Testis (tissue), 5 donors: ENCODE measurements at places on chromosomes 2 and 18. TPM values are rescaled to one million over a fixed set of nuclear protein-coding genes. Genes with fewer than 3 reads are reported as not detected.

CACNB4 gene
- 83.8 TPM for total RNA-seq

PLCL1 gene
- total RNA-seq, result 2.4 TPM

NR4A2 gene
- 3.2 TPM for total RNA-seq

STPG4 gene
- 8.5 TPM for total RNA-seq

PASK gene
- 54.0 TPM for total RNA-seq

ZAP70 gene
- total RNA-seq, result 6.4 TPM

ST6GAL2 gene
- 83.8 TPM for total RNA-seq

MYL1 gene
- not detected for total RNA-seq

GRCh38 chr2:151728804-151729414 lies 5.4 kb downstream of the NEB start:
- DNase-seq, result no peak

DNA sequence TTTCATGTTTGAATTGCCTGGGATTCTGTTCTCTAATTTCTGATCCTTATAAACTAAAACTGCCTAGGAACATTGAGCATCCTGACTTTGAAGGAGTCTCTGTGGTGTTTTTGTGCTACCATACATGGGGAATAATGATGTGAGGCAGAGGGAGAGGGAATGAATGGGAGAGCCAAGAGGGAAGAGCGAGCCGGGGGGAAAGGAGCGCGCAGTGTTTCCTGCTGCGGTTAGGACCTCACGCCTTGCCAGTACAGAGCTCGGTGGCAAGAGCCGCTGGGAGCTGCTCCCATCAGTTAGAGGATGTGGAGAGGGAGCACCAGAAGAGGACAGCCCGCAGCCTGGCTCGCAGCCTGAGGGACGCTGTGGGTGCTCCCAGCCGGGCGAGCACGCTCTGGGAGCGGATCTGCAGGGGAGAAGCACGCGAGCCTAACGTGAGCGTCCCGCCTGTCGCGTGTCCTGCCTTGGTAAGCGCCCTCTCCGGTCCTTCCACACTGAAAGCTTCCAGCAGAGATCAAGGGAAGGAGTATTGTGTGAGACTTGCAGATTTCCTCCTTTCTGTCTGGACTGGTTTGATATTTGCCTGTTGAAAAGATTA lies 114.7 kb downstream of the FAM210A start:
- DNase-seq, result peak; percentile 48

DNA sequence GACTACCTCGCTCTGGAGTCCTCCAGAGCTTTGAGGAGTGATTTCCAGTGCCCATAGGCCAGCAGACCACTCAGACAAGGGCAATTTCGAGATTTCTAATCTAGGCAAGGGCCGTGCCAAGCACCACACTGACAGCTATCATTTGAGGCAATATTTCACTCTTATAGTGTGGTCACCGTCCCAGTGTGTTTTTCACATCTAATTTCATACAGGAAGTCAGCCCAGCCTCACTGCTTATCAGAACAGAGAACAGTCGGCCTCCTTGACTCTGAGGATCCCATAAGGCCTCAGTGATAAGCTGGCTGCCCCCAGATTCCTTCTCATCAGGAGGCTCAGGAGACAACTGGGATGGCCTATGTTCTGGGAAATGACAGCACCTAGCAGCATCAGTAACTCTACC lies 581 bp downstream of the CAPN14 start:
- no peak for DNase-seq

- DNase-seq, result no peak
These were observed 163.7 kb downstream of the PTGR3 start for GRCh38 chr18:75045272-75045671.

DNA sequence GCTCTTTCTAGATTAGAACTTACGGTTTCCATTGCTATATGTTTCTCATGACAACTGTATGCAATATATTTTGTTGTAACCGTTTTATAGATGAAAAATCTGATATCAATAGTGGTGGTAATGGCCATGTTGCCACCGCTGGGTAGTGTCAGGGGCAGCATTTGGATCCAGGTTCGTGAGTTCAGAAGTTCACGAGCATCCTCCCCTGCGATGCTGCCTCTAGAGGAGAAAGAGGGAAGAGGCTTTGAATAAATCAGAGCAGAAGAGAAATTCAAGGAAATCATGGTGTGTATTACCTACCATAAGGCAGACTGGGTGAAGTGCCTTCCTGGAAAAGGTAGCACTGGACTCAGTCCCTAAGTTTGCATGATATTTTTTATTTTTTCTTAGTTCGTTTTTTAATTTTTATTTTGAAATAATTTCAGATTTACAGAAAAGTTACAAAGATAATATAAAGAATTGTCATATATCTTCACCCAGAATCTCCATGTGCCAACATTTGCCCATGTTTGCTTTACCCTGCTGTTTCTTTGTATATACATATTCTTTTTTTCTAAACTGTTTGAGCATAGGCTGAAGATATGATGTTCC lies 3.3 kb upstream of the ZBTB7C start:
- DNase-seq, result peak; percentile 49

DNA sequence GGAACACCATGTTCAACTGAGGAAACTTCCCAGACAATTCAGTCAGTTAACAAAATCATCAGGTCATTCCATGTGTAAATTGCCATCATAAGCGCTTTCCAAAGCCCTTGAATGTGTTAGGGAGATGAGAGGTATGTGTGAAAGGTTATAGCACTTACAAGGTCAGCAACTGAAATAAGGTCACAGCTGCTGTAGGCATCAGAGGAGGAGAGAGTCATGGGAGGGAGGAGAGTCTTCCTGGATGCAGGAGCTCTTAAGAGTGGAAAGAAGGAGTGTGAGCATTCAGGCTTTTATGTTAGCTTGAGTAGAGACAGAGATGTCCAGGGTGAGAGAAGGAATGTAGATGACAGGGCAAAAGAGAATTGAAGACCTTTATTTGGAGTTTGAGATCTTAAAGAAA lies 67.0 kb downstream of the CAB39 start:
- DNase-seq, result no peak

GRCh38 chr2:189673661-189674373 lies 653 bp upstream of the ANKAR start:
- no peak for DNase-seq

- DNase-seq, result no peak
These were observed 257.2 kb downstream of the SRBD1 start for GRCh38 chr2:45353879-45354278.

DNA sequence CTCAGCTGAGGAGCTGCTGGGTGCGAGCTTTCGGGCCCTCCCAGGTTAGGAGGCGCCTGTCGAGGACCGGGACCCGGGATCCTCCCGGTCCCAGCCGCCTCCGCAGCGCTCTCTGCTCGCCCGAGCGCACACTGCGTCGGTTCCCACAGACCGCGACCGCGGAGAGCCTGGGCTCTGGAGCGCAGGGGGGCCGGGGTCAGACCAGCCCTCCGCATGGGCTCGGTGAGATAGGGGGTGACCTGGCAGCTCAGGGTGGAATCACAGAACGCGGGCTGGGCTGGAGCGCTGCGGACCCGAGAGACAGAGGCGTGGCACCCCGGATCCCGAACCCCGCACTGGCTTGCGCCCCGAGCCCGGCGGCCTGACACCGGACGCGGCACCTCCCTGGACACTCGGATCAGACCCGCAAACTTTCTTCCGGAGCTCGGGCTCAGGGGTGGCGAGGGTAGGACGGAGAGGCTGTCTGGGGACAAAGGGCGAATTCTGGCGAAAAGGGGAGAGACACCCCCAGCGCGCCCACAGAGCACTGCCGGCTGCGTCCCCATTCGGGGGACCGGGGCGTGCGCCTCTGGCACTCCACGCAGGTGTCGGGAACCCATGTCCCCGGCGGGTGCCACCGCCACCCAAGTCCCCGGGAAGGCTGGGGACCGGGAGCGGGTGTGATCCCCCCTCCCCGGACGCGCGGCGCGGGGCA lies 612 bp downstream of the DIPK1C start:
- DNase-seq, result peak; percentile 22

DNA sequence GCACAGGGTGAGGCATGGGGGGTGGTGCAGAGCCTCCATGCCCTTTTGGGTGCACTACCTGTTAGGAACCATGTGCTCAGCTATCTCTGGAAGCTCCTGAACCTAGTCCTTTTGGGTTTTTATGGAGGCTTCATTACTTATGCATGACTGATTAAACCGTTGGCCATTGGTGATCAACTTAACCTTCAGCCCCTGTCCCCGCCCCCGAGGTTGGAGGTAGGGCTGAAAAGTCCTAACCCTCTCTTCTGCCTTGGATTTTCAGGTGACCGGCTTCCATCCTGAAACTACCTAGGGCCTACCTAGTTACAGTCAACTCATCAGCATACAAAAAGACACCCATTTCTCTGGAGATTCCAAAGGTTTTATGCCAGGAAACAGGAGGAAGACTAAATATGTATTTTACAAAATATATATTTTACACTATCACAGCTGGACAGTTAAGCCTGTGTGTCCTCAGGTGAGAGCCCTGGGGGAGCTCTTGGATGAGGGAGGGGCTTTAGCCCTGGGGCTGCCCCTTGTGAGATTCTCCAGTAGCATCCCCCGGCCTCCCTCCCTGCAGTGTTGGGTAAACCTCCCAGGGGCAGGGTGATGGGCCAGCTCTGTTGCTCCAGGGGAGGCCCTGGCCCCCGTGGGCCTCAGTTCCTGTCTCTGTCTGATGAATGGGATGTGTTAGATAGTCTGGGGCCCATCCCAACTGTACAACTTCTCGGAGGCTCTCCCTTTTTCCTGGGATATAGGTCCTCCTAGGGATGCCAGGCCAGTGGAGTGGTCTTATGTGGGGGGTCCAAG lies 24.1 kb downstream of the GLI2 start:
- no peak for DNase-seq

- DNase-seq, result peak; percentile 52
These were observed 518 bp upstream of the NFU1 start for GRCh38 chr2:69437751-69438154.

DNA sequence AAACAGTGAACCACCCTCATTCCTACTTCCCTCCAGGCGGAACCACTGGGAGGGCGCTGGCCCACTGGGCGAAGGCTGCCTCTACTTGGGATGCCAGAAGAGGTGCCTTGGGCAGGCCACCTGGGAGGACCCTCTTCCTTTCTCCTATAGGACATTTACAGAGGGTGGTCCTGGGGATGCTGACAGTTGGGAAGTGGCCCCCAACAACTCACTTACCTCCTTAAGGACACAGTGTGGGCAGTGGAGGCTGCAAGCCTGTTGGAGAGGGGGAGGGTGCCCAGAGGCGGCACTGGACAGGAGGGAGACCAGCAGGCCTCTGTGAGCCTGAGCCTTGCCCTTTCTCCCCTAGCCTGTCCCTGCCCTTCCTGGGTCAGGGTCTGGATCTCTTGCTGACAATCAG lies 346.4 kb upstream of the HS6ST1 start:
- no peak for DNase-seq

- DNase-seq, result no peak
These were observed 169.1 kb downstream of the ATAD2B start for GRCh38 chr2:23757686-23758433.

- no peak for DNase-seq
These were observed 45.6 kb downstream of the LPIN2 start for GRCh38 chr18:2967357-2967756.

DNA sequence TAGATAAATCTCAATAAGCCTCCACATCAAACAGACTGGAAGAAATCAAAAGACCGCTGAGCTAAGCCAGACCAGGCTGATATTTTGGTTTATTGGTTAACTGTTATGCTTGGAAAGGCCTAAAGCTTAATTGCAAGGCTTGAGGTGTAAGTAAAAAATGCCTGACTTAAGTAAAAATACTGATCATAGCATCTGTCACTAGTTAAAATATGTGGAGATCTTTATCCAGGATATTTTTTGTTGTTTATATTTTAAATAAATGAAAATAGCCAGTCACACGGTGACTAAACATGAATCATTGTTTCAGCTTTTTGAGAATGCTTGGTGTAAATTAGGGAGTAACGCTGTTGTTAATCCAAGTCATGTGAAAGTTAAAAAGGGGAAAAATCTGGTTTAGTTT lies 127.9 kb downstream of the THADA start:
- no peak for DNase-seq

DNA sequence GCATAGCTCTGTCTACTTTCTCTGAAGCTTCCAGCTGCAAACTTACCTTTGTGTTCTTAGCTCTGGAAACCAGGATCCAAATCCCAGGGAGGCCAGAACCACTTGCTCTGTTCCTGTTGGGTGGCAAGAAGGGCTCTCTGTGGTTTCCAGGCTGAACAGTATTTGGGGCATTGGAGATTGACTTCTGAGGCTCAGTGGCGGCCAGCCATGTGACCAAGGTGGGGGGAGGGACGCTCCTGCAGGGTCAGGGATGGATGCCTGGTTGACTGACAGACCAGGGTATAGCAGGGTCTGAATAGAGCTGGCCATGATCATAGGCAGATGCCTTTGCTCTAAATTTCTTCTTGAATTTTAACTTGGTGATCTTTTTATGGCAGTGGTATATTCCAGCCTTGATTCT lies 15.1 kb downstream of the SLC4A5 start:
- no peak for DNase-seq
